ENCODE measurements at places on chromosomes 4 and X. TPM values are rescaled to one million over a fixed set of nuclear protein-coding genes. Genes with fewer than 3 reads are reported as not detected.
A peak's percentile ranks its signal among the peaks of the same experiment; 100 is the strongest.

- no peaks in the 10 kb centered on the region for H3K27me3 ChIP-seq
- H3K4me1 ChIP-seq = no peaks in the 10 kb centered on the region
- no peaks in the 10 kb centered on the region for H3K36me3 ChIP-seq
- DNase-seq = no peak
Measured at GRCh38 chrX:123771449-123772064, 38.7 kb upstream of the THOC2 start.

- H3K27me3 ChIP-seq = no peaks in the 10 kb centered on the region
- no peak overlapping the region for H3K4me3 ChIP-seq
- H3K36me3 ChIP-seq = no peaks in the 10 kb centered on the region
- no peaks in the 10 kb centered on the region for H3K4me1 ChIP-seq
- peak; percentile 16 for DNase-seq
Measured at GRCh38 chr4:187017147-187017546, 293.5 kb upstream of the FAT1 start.

DNA sequence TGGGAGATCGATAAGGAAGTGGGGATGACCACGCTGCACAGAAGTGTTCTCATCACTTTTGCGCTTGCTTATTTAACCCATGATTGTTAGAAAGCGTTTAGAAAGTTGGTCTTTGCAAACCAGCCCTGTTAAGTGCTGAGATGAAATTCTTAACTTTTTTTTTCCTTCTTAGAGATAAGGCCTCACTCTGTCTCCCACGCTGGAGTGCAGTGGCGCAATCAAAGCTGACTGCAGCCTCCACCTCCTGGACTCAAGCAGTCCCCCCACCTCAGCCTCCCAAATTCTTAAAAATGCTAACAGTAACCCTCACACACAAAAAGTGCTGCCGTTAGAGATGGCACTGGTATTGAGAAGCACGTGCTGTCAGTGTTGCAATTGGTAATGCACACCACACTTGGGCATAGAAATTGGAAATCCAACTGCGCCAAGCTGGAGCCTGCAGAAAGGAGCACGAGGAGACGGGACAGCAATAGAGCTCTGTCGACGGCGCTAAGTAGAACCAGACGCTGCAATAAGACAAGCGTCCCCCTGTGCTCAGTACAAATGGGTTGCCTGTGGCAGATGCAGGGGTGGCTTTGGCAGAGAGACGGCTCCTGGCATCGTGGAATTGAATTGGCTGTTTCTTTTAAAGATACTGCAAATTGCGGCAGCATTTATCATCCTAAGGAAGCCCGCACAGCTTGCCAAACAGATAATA is 113.4 kb downstream of the TBL1X start:
- DNase-seq = no peak
- no peak overlapping the region for H3K27ac ChIP-seq
- no peaks in the 10 kb centered on the region for H3K27me3 ChIP-seq
- no peaks in the 10 kb centered on the region for H3K4me1 ChIP-seq

DNA sequence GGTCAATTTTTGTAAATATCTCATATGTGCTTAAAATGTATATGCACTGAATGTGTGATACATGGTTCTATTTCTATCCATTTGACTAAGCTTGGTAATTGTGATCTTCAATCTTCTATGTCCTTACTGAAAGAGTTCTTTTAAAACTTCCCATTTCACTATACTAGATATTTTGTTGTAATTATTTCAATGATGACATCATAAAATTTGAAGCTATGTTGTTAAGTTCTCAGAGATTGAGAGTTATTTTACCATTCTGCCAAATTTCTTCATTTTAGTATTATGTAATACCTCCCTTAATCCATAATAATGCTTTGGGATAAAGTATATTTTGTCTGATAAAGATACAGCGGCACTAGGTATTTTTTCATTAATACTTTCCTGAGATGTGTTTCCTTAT is 1307.3 kb downstream of the RPA4 start:
- no peaks in the 10 kb centered on the region for H3K4me1 ChIP-seq
- no peaks in the 10 kb centered on the region for H3K36me3 ChIP-seq
- H3K27ac ChIP-seq = no peak overlapping the region
- H3K27me3 ChIP-seq = no peaks in the 10 kb centered on the region
- DNase-seq = no peak
- no peak overlapping the region for H3K4me3 ChIP-seq

- no peaks in the 10 kb centered on the region for H3K27me3 ChIP-seq
- no peaks in the 10 kb centered on the region for H3K36me3 ChIP-seq
- no peak for DNase-seq
- H3K4me3 ChIP-seq = no peak overlapping the region
- no peak overlapping the region for H3K27ac ChIP-seq
- no peaks in the 10 kb centered on the region for H3K4me1 ChIP-seq
Measured at GRCh38 chrX:87583679-87584078, 66.1 kb downstream of the KLHL4 start.

GRCh38 chr4:150078579-150079080 is 385 bp downstream of the DCLK2 start:
- no peaks in the 10 kb centered on the region for H3K4me1 ChIP-seq
- H3K27ac ChIP-seq = peak overlapping the region; percentile 44
- no peaks in the 10 kb centered on the region for H3K36me3 ChIP-seq
- H3K27me3 ChIP-seq = no peaks in the 10 kb centered on the region

- no peak for DNase-seq
- H3K4me3 ChIP-seq = no peak overlapping the region
- no peaks in the 10 kb centered on the region for H3K27me3 ChIP-seq
- H3K27ac ChIP-seq = no peak overlapping the region
- H3K36me3 ChIP-seq = no peaks in the 10 kb centered on the region
- H3K4me1 ChIP-seq = no peaks in the 10 kb centered on the region
Measured at GRCh38 chrX:43805579-43805978, 76.7 kb downstream of the MAOB start.

DNA sequence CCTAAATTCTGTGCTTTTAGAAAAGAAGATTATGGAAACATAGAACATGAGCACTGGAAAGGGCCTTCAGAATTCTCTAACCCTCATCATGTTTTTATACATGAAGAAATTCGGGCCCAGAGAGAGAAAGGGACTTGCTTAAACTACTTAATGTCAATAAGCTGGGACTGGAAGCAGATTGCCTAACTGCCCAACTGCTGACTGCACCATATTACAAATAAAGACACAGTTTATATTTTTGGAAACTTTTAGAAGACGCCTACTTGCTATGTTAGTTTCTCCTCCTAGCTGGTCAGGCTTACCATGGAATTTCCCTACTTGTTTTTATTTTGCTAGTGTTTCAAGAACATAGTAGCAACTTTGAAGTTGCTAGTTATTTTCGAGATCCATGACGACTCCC is 47.1 kb downstream of the SLC9A6 start:
- DNase-seq = no peak
- no peaks in the 10 kb centered on the region for H3K4me1 ChIP-seq

DNA sequence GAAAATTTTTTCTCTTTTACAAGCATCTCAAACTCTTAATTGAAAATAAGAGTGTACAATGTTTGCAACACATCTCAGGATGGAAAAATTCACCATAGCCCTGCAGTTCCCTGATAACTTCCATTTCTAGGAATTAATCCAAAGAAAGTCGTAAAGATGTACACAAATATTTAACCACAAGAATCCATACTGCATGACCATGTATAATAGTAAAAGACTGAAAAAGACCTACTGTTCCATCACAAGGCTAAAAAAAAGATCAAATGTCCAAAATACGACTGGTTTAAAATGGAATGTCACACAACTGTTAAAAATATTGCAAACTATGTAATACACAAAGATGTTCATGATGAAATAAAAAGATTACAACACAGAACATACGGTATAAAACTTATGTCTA is 32.1 kb downstream of the HUWE1 start:
- H3K27me3 ChIP-seq = peaks cover 2% of the 10 kb centered on the region
- no peak for DNase-seq
- no peak overlapping the region for H3K4me3 ChIP-seq
- no peaks in the 10 kb centered on the region for H3K4me1 ChIP-seq

- H3K4me3 ChIP-seq = no peak overlapping the region
- no peak overlapping the region for H3K27ac ChIP-seq
- no peaks in the 10 kb centered on the region for H3K4me1 ChIP-seq
Measured at GRCh38 chr4:182518421-182518820, 275.2 kb downstream of the TENM3 start.

DNA sequence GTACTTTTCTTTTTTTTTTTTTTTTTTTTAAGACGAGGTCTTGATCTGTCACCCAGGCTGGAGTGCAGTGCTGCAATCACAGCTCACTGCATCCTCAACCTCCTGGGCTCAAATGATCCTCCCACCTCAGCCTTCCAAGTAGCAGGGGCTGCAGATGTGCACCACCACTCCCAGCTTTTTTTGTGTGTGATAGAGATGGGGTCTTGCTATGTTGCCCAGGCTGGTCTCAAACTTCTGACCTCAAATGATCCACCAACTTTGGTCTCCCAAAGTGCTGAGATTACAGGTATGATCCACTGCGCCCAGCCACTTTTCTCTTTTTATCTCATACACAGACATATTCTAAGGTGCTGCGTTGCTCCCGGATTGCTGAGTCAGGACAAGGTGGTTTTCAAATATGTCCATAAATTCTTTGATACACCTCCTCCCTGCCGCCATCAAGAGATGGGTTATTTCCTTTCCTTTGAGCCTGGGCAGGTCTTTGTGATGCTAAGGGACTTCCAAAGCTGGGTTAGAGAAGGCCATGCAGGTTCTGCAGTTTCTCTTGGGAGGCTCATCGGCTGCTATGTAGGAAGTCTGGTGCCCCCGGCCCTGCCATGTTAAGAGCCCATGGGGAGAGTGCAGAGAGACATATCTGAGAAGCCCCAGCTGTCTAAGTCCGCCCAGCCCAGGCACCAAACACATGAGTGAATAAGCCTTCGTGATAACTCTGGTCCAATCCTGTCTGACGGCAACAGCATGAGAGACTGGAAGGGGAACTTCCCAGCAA is 8.4 kb upstream of the PLA2G12A start:
- no peak overlapping the region for H3K4me3 ChIP-seq
- no peak overlapping the region for H3K27ac ChIP-seq
- no peak for DNase-seq
- H3K4me1 ChIP-seq = no peaks in the 10 kb centered on the region
- no peaks in the 10 kb centered on the region for H3K36me3 ChIP-seq

- no peaks in the 10 kb centered on the region for H3K4me1 ChIP-seq
- no peaks in the 10 kb centered on the region for H3K27me3 ChIP-seq
- H3K27ac ChIP-seq = no peak overlapping the region
- DNase-seq = no peak
- H3K36me3 ChIP-seq = no peaks in the 10 kb centered on the region
Measured at GRCh38 chr4:55385201-55385649, 10.5 kb upstream of the TMEM165 start.

- H3K27me3 ChIP-seq = no peaks in the 10 kb centered on the region
- DNase-seq = no peak
- peaks cover 2% of the 10 kb centered on the region for H3K36me3 ChIP-seq
- H3K27ac ChIP-seq = no peak overlapping the region
Measured at GRCh38 chr4:118801895-118802575, 33.9 kb downstream of the SEC24D start.

GRCh38 chr4:2413821-2414610 is 4.4 kb downstream of the ZFYVE28 start:
- peaks cover 2% of the 10 kb centered on the region for H3K4me1 ChIP-seq
- no peak overlapping the region for H3K4me3 ChIP-seq
- H3K27me3 ChIP-seq = peaks cover 15% of the 10 kb centered on the region
- no peak for DNase-seq
- no peaks in the 10 kb centered on the region for H3K36me3 ChIP-seq
- peak overlapping the region; percentile 76 for H3K27ac ChIP-seq

DNA sequence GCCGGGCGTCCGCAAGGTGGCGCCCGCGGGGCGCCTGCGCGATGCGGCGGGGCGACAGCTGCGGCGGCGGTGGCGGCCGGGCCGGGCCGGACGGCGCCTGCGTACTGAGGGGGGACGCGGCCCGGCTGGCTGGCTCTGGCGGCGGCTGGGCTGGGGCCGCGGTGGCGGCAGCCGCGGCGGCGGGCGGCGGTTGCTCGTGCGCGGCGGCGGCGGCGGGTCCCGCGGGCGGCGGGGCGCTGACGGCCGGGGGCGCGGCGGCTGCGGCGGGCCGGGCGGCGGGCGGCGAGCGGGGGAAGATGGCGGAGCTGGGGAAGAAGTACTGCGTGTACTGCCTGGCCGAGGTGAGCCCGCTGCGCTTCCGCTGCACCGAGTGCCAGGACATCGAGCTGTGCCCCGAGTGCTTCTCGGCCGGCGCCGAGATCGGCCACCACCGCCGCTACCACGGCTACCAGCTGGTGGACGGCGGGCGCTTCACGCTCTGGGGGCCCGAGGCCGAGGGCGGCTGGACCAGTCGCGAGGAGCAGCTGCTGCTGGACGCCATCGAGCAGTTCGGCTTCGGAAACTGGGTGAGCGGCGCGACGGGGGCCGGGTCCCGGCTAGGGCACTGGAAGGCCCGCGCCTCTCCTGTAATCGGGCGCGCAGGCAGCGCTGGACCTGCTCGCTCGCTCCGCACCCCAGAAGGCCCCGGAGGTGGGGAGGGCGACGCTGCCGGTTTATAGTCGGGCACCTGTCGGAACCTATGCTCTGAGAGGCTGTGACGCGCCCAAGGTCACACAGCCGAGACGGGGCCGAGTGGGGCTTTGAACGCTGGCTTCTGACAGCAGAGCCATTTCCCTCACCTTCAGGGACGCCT is at the start of gene TADA2B:
TSS of gene TADA2B (plus strand) at position 89 of the 853 bp plus-strand sequence. CDS start at position 297, 208 bp downstream.
- H3K36me3 ChIP-seq = no peaks in the 10 kb centered on the region
- peak within 1 kb of the TSS; percentile 88 for H3K27ac ChIP-seq
- peaks cover 25% of the 10 kb centered on the region for H3K4me1 ChIP-seq
- H3K27me3 ChIP-seq = no peaks in the 10 kb centered on the region
- DNase-seq = peak; percentile 55

- H3K4me3 ChIP-seq = no peak overlapping the region
- DNase-seq = no peak
- H3K27me3 ChIP-seq = no peaks in the 10 kb centered on the region
- H3K36me3 ChIP-seq = no peaks in the 10 kb centered on the region
- no peak overlapping the region for H3K27ac ChIP-seq
- no peaks in the 10 kb centered on the region for H3K4me1 ChIP-seq
Measured at GRCh38 chrX:2351999-2352995, 148.5 kb downstream of the DHRSX start.

DNA sequence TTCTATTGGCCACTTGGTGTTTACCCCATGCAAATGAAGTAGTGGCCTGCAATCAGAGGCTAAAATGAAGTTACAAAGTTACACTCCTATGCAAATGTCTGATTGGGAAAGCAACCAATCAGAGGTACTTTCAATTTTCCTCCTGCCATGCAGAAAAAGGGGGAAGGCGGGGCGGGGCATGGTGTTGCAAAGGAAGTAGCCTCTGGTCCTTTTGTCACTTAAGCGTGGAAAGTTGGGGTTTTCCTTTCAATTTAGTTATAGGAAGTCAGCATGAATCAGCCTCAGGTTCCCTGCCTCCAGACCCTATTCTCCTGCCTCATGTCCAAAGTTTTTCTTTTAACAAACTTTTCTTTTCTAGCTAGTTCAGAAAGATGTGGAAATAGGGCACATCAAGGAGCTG is 69.3 kb downstream of the GPC4 start:
- peaks cover 3% of the 10 kb centered on the region for H3K4me1 ChIP-seq
- H3K27me3 ChIP-seq = peaks cover 2% of the 10 kb centered on the region
- H3K4me3 ChIP-seq = no peak overlapping the region
- no peak overlapping the region for H3K27ac ChIP-seq
- no peaks in the 10 kb centered on the region for H3K36me3 ChIP-seq

Gene F8A2
- total RNA-seq = not detected

Gene KIT
- 38.1 TPM for total RNA-seq

Gene TLR1
- 18.0 TPM for total RNA-seq

Gene MAB21L2
- 0.09 TPM for total RNA-seq

Gene CNGA2
- total RNA-seq = not detected

Gene CT45A8
- not detected for total RNA-seq

Gene SPCS3
- 131 TPM for total RNA-seq

Gene SLITRK2
- 3.8 TPM for total RNA-seq

Gene KLHL4
- 2.1 TPM for total RNA-seq

Gene NSG1
- total RNA-seq = 9.5 TPM

Gene PCDH19
- total RNA-seq = 0.66 TPM

Gene DRP2
- total RNA-seq = 0.16 TPM

All from kidney (tissue), 22 donors.